ENCODE measurements at places on chromosomes 11 and 22.

DNA sequence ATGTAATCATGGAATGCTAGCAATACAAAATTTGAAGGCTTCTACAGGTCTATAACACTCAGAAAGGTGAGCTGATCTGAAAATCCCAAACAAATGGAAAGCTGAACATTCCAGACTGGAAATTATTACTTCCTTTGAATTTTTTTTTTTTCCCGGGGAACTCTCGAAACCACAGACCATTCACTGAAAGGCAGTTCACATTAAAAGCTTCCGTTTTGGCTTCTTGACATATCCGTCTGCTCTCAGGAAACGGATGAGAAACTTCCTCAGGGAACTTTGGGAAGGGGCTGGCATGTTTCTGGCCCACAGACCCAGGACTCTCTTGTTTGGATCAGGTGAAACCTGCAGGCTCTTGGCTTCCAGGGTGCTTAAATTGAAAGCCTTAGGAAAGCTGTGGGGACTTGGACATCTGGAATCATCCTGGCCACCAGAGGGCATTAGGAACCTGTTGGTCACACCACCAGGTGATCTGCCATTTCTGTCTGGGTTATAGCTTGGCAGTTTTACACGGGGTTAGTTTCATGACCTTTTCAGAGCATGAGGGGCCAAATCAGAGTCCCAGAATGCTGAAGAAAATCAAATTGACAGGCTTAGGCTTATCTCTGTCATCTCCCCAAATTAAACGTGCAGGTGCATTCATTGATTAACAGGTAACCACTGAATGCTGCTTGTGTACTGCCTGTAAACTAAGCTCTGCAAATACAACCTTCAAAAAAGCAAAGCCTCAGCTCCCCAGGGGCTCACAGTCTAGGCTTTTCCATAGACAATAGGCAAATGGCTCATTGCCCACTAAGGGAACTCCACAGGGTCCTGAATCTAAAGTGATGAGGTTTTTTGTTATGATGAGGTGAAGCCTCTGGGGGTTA is 22.7 kb upstream of the GRAMD1B start:
- DNase-seq = peak; percentile 63

- no peak for DNase-seq
Observed at GRCh38 chr22:29604076-29604360, 585 bp downstream of the NF2 start.

GRCh38 chr22:35452351-35452781 is 52.4 kb downstream of the MCM5 start:
- no peak for DNase-seq

GRCh38 chr22:49544286-49544685 is 283.4 kb downstream of the BRD1 start:
- no peak for DNase-seq

DNA sequence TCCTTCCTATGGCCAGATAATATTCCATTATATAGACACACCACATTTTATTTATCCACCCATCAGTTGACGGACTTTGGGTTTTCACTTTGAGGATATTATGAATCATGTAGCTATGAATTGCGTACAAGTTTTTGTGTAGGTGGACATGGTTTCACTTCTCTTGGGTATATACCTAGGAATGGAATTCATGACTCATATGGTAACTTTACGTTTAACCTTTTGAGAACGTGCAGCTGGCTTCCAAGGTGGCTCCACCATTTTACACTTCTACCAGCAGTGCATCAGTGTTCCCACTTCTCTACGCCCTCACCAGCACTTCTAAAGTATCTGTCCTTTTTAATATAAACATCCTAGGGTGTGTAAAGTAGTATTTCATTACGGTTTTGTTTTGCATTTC is 112.0 kb downstream of the PLEKHA7 start:
- no peak for DNase-seq

GRCh38 chr22:38255697-38256096 is 17.1 kb downstream of the TMEM184B start:
- DNase-seq = no peak

- no peak for DNase-seq
Observed at GRCh38 chr22:46635756-46636155, 15.6 kb downstream of the GRAMD4 start.

DNA sequence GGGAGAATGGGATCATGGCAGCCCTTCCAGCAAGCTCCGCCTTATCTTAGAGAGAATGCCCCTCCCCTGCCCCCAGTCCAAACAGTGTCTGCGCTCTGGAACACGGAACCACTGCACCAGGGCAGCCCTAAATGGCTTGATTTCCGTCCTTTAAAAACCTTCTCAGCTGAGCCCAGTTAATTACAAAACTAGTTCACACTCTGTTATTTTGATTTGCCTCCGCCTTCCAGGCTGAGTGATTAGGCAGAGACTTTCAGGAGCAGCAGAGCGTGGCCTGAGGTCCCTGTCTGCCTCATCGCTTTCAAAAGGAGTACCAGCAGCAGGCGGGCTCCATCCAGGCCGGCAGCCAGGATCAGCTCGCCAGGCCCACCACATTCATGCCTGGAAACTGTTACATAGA is 313.0 kb downstream of the BRD1 start:
- no peak for DNase-seq

- DNase-seq = no peak
Observed at GRCh38 chr11:129637983-129638776, 177.5 kb upstream of the TMEM45B start.

DNA sequence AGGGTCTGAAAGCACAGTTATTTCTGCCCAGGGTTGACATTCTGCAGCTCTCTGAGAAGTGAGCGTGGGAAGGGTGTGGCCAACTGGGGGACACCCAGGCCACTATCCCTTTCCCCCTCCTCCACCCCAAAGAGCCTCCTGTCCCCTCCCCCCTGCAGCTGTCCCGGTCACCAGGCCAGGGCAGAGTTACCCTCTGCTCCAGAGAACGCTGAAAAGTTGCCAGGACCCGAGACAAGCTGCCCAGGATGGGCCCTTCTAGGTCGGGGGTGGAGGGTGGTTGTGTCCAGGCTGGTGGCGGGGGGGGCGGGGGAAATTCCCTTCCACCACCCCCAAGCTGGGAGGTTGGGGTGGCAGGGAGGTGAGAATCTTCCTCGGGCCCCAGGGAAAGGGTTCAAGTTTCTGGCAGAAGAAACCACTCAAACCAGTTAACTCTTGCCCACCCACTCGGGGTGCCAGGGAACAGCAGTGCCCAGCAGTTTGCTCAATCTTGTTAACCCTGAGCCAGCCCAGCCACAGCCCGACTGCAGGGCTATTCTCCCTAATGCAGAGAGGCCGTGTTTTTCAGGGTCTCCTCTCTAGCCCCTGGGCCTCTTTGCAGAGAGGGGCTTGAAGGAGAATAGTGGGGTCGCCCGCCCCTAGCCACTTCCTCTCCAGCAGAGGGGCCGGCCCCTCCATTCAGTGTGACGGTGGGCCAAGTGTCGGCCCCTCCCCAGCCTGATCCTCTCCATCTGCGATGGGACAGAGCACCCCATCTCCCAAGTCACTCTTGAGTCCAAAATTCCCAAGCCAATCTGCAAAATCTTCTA is 697 bp downstream of the LGALS1 start:
- DNase-seq = no peak

GRCh38 chr11:122280870-122281269 is 164.9 kb upstream of the BLID start:
- DNase-seq = no peak

GRCh38 chr11:70668204-70669202 is 270.2 kb downstream of the CTTN start:
- no peak for DNase-seq

DNA sequence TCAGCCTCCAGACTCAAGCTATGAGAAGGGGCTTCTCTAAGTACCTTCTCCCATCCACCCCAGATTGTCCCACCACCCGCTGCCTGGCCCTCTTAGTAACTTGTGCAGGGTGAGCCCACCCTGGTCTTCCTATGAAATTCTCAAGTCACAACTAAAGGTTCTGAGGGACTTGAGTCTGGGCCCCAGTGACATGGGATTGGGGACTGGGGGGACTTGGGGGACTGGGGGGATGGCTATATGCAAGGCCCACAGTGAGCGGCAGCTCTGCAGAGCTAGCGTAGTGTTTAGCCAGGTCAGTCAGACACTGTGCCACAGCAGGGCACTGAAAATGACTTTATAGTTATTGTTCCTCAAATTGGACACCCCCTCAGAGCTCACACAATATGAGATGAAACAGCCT is 622.3 kb upstream of the CADM1 start:
- DNase-seq = no peak

GRCh38 chr11:117011541-117011898 is 86.7 kb downstream of the SIK3 start:
- DNase-seq = no peak

DNA sequence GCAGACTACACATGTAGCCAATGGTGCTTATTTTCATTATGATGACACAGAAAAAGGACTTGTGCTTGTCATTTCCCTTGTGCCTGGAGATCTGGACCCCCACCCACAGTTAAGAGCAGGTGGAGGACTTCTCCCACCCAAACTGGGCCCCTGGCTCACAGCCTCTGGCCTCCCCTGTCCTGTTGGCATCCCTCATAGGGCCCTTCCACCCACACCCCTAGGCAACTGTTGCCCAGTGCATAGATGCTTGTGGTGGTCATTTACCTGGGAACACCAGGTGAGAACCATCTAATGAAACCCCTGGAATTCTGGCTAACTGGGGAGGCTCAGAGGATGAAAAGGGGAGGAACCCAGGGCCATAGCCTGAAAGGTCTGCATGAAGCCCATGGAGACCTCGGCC is 355.9 kb downstream of the BUD13 start:
- DNase-seq = no peak

DNA sequence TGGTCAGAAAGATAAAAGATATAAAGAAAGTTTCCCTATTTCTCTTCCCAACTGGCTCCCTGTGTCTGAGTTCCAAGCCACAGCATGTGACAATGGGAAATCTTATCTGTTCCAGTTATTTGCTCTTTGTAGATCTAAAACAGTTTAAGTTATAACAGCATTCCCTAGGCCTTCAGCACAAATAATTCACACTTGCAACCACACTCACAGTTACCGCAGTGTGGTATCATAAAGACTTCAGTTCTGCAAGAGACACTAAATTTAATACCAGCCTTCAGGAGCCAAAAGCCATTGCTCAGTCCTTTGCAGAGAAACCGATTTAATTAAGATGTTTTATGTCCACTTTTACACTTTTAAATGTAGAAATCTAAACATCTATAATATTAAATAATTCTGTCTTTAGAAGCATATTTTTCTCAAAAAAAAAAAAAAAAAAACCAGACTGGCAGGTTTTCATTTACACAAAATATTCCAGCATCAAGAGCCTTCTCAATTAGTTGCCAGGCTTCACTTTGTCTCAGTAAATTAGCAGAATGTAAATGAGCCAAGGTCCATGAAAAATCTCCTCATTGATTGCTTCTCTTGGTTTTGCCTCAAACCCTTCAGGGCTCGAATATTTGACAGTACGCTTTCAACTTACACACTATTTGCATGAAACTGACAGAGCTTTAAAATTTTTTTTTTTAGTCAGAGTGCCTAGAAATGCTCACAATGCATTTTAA is 300.0 kb upstream of the DDI1 start:
- no peak for DNase-seq

GRCh38 chr11:41267451-41267850 is 192.0 kb downstream of the LRRC4C start:
- DNase-seq = no peak

- no peak for DNase-seq
Observed at GRCh38 chr11:18780329-18780728, 11.3 kb downstream of the PTPN5 start.

GRCh38 chr11:56010716-56011115 is 16.3 kb upstream of the OR5F1 start:
- DNase-seq = no peak

GRCh38 chr11:34308049-34308912 is 49.5 kb downstream of the ABTB2 start:
- DNase-seq = no peak

DNA sequence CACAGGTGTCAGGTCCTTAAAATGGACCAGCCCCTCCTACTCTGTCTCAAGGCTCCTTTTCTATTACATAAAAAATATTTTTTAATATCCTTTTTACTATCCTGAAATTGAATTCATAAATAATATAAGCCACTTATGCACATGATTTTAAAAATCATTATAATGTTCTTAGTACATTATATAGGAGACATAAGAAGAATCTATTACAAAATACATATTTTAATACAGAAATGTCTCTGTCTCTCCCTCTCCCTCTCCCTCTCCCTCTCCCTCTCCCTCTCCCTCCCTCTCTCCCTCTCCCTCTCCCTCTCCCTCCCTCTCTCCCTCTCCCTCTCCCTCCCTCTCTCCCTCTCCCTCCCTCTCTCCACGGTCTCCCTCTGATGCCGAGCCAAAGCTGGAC is 52.0 kb upstream of the SLC6A5 start:
- DNase-seq = no peak

GRCh38 chr11:61406991-61407728 is 14.8 kb downstream of the TMEM216 start:
- DNase-seq = no peak

DNA sequence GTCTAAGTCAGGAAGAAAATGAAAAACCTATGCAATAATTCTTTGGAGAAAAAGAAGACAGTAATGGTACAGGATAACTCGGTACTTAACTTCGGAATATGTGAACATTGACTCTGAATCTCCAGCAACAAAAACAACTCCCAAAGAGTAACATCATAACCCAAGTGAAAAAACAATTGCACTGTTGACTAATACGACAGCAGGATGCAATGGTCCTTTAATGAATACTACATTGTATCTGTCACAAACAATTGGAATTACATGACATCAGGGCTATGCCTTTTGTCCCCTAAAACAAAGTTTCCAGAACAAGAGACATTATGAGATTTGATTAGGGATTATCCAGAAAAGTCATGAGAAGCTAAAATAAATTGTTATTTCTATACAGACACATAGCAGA is 1065.9 kb downstream of the LRRC4C start:
- DNase-seq = no peak

DNA sequence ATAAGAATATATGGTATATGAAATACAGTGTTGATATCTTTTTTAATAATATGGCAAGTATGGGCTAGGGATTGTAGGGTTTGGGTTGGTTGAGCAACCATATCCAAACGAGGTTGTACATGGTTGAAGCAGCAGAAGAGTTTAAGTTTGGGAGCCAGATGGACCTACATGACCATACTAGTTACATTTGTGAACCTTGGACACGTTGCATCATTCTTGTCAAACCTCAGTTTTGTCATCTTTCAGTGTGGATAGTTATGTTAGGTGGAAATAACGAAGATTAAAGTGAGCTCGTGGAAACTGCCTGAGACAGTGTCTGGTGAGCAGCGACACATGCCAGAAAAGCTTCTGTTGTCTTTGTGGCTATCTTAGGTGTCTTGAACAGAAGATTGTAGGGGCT is 307.1 kb upstream of the KIRREL3 start:
- no peak for DNase-seq

Data from stimulated activated CD4-positive, alpha-beta T cell treated with anti-CD3 and anti-CD28 coated beads, TNF-alpha, amount 100 ng/mL, for 48 hours (primary cell).